ENCODE measurements at places on chromosomes 1 and 21. TPM values are rescaled to one million over a fixed set of nuclear protein-coding genes. Genes with fewer than 3 reads are reported as not detected.

GRCh38 chr1:159849626-159850366 is 12.7 kb downstream of the VSIG8 start:
- no peak for DNase-seq
- no peak overlapping the region for H3K4me3 ChIP-seq
- H3K27ac ChIP-seq, result no peak overlapping the region

GRCh38 chr1:221025956-221026355 is 146.7 kb downstream of the HLX start:
- no peak overlapping the region for H3K27ac ChIP-seq
- H3K4me1 ChIP-seq, result peaks cover 17% of the 10 kb centered on the region
- no peak for DNase-seq
- no peak overlapping the region for H3K4me3 ChIP-seq
- H3K36me3 ChIP-seq, result no peaks in the 10 kb centered on the region

CENPF gene
- 3.4 TPM for total RNA-seq

LRRC53 gene
- not detected for total RNA-seq

- H3K4me1 ChIP-seq, result no peaks in the 10 kb centered on the region
- H3K27me3 ChIP-seq, result peaks cover 4% of the 10 kb centered on the region
- H3K27ac ChIP-seq, result no peak overlapping the region
- H3K4me3 ChIP-seq, result no peak overlapping the region
Observed at GRCh38 chr1:210882414-210883221, 251.3 kb downstream of the KCNH1 start.

- H3K4me3 ChIP-seq, result peak overlapping the region; percentile 62
- H3K4me1 ChIP-seq, result peaks cover 57% of the 10 kb centered on the region
- no peaks in the 10 kb centered on the region for H3K27me3 ChIP-seq
- H3K27ac ChIP-seq, result peak overlapping the region; percentile 98
- DNase-seq, result no peak
- no peaks in the 10 kb centered on the region for H3K36me3 ChIP-seq
Observed at GRCh38 chr1:156213644-156213966, 798 bp downstream of the PMF1 start.

- no peaks in the 10 kb centered on the region for H3K27me3 ChIP-seq
- DNase-seq, result no peak
- no peak overlapping the region for H3K4me3 ChIP-seq
- no peaks in the 10 kb centered on the region for H3K36me3 ChIP-seq
- no peaks in the 10 kb centered on the region for H3K4me1 ChIP-seq
- H3K27ac ChIP-seq, result no peak overlapping the region
Observed at GRCh38 chr1:6989212-6990159, 204.2 kb downstream of the CAMTA1 start.

DNA sequence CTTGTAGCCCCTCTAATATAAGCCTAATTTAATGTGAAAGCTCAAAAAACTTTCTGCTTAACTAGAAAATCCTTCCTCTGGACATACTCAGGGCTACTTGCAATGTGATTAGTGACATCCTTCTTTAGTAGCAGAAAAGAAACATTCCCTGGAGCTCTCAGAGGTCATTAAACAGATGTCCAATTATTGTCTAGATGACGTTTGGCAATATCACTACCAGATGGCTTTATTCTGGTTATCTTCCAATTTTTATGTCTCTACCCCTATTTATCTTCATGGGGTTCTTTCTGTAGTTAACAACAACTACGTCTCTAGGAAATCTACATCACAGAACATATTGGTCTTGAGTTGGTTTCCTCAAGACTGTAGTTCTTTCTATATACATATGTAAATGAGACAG is 44.2 kb downstream of the CTH start:
- no peak overlapping the region for H3K4me3 ChIP-seq
- H3K27ac ChIP-seq, result no peak overlapping the region
- no peaks in the 10 kb centered on the region for H3K36me3 ChIP-seq
- H3K27me3 ChIP-seq, result no peaks in the 10 kb centered on the region
- no peak for DNase-seq

GRCh38 chr1:223401873-223402789 is 8.9 kb downstream of the CCDC185 start:
- no peak for DNase-seq
- H3K4me3 ChIP-seq, result no peak overlapping the region
- H3K27me3 ChIP-seq, result no peaks in the 10 kb centered on the region
- no peaks in the 10 kb centered on the region for H3K36me3 ChIP-seq

GRCh38 chr1:51484591-51484990 is 34.5 kb downstream of the EPS15 start:
- H3K27ac ChIP-seq, result no peak overlapping the region
- peaks cover 5% of the 10 kb centered on the region for H3K4me1 ChIP-seq
- peaks cover 13% of the 10 kb centered on the region for H3K36me3 ChIP-seq
- H3K4me3 ChIP-seq, result no peak overlapping the region
- no peaks in the 10 kb centered on the region for H3K27me3 ChIP-seq

DNA sequence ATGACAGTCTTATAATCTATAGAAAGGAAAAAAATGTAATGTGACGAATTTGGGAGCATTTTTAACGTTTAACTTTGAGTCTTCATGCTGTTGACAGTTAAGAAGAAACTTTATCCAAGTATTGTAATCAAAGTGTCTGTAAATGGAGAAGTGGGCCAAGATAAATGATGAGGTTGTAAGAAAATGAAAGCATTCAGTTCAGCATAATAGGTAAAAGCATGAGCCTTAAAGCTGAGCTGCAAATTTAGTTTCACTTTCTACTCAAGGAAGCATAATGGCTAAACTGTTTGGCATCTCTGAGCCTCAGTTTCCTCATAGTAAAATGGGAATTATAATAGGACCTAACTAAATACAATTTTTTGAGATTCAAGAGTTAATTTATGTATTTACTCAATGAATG is 1554.8 kb downstream of the KCNT2 start:
- H3K36me3 ChIP-seq, result no peaks in the 10 kb centered on the region
- no peak overlapping the region for H3K27ac ChIP-seq
- no peak overlapping the region for H3K4me3 ChIP-seq
- H3K4me1 ChIP-seq, result no peaks in the 10 kb centered on the region
- no peak for DNase-seq
- H3K27me3 ChIP-seq, result no peaks in the 10 kb centered on the region

ZBTB21 gene
- total RNA-seq, result 13.9 TPM

DNA sequence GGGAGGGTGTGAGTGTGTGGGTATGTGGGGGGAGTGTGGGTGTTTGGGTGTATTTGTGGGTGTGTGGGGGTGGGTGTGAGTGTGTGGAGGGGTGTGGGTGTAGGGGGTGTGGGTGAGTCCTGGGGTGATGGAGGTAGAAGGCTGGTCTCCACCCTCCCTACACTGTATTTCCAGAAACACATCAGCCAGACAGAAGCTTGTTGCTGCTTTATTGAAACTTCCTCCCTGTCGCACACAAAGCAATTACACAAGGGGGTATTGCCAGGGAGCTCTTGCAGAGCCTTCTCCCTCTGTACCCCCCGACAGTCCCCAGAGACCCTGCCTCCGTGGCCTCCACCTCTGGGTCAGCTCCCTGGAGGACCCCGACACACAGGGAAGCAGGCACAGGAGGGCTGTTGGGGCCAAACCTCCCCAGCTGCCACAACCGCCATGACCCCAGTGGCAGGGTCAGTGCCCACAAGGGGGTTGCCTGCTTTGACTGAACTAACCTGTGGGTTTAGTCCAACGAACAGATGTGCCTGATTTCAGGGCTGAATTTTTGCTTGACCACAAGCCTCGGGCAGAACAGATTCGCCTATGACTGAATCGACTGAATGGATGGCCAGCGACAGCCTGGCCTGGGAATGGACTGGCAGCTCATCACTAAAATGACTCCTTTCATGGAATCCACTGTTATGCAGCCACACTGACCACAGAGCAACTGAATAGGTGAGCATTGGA is 9.1 kb upstream of the MATN1 start:
- no peaks in the 10 kb centered on the region for H3K27me3 ChIP-seq
- H3K4me1 ChIP-seq, result no peaks in the 10 kb centered on the region
- H3K27ac ChIP-seq, result no peak overlapping the region
- no peak for DNase-seq
- H3K4me3 ChIP-seq, result no peak overlapping the region

GRCh38 chr1:178643831-178644230 is 81.2 kb upstream of the RALGPS2 start:
- H3K4me1 ChIP-seq, result no peaks in the 10 kb centered on the region
- H3K4me3 ChIP-seq, result no peak overlapping the region
- H3K27ac ChIP-seq, result no peak overlapping the region
- no peaks in the 10 kb centered on the region for H3K27me3 ChIP-seq
- no peak for DNase-seq
- no peaks in the 10 kb centered on the region for H3K36me3 ChIP-seq

- no peaks in the 10 kb centered on the region for H3K36me3 ChIP-seq
- no peaks in the 10 kb centered on the region for H3K4me1 ChIP-seq
- H3K4me3 ChIP-seq, result no peak overlapping the region
- no peaks in the 10 kb centered on the region for H3K27me3 ChIP-seq
- DNase-seq, result no peak
Observed at GRCh38 chr1:182404781-182405180, 4.3 kb upstream of the TEDDM1 start.

RHD gene
- 0.44 TPM for total RNA-seq

DNA sequence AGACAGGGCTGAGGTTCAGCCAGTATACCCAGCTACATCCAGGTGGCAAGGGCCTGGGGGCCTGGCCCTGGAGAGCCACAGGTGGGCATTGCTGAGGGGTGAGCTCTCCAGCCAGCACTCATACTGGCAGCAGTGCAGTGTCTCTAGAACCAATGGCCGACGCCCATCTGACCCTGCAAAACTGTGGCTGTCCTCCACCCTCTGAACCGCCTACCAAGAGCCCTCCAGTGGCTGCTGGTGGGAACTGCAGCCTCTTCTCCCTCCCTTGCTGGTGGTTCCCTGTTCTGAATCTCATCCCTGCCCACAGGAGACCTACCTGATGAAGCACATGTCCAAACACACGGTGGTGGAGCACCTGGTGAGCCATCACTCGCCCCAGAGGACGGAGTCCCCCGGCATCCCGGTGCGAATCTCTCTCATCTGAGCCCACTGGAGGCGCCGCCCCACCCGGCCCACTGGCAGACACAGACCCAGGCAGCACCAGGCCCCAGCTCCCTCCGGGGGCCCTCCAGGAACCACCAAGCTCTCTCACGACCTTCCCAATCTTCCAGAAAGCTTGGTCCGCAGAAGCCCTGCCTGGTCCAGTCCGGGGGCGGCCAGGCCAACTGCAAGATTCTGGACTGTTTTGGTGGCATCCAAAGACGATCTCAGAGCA is 22.1 kb downstream of the A3GALT2 start:
- H3K4me1 ChIP-seq, result peaks cover 37% of the 10 kb centered on the region
- no peaks in the 10 kb centered on the region for H3K27me3 ChIP-seq
- peak overlapping the region; percentile 39 for H3K27ac ChIP-seq
- H3K36me3 ChIP-seq, result no peaks in the 10 kb centered on the region
- no peak overlapping the region for H3K4me3 ChIP-seq

GRCh38 chr1:6259491-6260362 is 1.2 kb downstream of the GPR153 start:
- peak overlapping the region; percentile 61 for H3K4me3 ChIP-seq
- DNase-seq, result peak; percentile 76
- peaks cover 69% of the 10 kb centered on the region for H3K27me3 ChIP-seq
- peaks cover 6% of the 10 kb centered on the region for H3K4me1 ChIP-seq
- no peaks in the 10 kb centered on the region for H3K36me3 ChIP-seq

DNA sequence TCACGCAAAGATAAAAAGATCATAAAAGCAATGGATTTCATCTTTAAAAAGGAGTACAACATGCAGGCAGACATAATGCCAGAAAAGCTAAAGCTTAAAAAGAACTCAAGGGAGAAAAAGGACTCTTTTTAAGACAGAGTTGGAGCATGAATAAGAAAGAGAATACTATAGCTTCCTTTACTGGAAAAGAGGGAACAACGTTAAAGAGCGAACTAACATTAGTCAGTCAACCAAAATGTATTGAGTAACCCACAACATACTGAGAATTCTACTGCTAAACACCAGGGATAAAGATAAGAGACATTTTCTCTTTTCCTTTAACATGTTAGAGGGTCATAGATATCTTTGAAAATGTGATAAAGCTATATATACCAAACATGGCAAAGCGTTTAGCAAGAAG is 182.0 kb downstream of the DUSP10 start:
- no peak overlapping the region for H3K27ac ChIP-seq
- no peaks in the 10 kb centered on the region for H3K27me3 ChIP-seq
- no peaks in the 10 kb centered on the region for H3K36me3 ChIP-seq
- H3K4me3 ChIP-seq, result no peak overlapping the region
- DNase-seq, result no peak

DNA sequence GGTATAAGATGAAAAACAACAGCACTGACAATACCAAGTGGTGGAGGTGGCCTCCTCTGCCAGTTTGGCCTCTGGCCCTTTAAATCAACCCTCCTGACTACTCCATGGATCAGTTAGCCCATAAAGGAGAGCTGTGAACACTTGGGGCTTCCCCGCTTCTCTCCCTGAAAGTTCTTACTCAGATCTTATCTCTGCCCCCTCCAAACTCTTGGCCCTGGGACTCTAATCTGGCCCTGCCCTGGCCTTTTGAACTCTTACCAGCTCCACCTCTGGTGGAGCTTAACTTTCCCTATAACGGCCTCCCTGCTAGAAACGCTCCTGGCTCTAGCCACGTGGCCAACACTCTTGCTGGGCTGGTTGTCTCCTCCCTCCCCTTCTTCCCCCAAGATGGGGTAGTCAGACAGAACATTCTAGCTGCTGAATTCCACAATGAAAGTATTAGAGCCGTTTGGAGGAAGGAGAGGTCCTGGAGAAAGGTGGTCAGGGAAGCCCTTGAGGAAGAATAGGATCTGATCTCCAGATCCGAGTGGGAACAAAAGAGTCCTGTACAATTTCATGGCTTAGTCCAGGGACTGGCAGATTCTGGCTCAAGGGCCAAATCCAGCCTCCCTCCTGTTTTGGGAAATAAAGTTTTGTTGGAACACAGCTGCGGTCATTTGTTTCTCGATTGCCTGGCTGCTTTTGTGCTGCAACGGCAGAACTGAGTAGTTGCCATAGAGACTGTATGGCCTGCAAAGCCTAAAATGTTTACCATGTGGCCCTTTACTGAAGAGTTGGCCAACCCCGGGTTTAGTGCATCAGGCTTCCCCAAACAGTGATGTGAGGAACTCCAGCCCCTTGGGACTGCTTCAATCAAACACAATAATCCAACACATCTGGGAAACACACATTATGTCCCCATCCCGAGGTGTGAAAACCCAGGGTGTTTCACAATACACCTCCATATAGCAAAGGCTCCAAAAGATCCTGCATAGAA is 9.5 kb upstream of the PIGR start:
- H3K36me3 ChIP-seq, result no peaks in the 10 kb centered on the region

DNA sequence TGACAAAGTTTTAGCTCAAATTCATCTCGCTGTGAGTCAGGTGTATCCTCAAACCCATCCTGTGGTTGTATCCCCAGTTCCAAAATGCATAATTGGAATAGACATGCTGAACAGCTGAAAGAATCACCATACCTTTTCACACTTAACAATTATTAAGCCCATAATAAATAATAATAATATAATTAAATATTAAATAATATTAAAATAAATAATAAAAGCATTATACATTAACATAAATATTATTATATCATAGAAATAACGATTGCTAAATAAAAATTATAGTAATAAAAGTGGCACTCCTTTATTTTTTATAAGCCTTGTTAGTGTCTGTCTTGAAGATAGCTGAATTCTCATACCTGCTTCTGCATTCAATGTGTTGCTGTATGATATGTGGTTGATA is 257.5 kb upstream of the B3GALT2 start:
- H3K4me3 ChIP-seq, result no peak overlapping the region
- H3K4me1 ChIP-seq, result no peaks in the 10 kb centered on the region
- no peaks in the 10 kb centered on the region for H3K27me3 ChIP-seq
- H3K36me3 ChIP-seq, result no peaks in the 10 kb centered on the region
- DNase-seq, result no peak
- no peak overlapping the region for H3K27ac ChIP-seq
